ENCODE measurements at places on chromosomes 11 and 22.

DNA sequence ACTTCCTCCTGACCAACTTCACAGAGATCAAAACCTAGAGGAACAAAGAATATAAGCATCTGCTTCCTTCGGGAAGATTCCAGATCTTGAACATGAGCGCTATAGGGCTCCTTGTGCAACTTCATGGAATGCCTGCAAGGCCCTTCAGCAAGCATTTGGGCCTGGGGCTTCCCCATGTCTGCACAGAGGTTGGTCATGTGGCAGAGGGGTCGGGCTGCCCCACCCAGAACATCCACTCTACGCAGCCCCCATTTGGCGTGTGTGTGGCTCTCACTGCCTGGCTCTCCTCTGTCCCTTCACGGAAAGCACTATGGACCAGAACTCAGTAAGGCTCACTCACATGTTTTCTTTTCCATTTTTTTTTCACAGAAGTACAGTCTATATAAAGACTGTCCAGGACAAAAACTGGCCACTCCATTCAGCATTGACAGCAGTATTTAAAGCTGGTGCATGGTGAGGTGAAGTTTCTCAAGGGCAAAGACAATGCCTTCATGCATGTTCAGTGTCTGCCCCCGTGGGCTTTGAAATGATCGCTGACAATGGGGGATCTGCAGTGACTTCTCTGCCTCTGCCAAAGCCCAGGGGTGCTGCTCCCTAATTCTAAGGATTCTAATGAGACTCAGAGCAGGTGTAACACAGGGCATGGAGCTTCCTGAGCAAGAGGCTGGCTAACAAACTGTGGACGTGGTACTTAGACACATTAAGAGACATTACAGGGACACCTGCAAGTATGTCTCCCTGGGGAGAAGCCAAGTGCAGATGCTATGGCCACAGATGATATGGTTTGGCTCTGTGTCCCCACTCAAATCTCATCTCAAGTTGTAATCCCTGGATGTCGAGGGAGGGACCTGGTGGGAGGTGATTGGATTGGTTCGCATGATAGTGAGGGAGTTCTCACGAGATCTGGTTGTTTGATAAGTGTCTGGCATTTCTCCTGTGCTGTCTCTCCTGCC, 66.5 kb upstream of the PITPNB start:
- DNase-seq, result no peak

- no peak for DNase-seq
These were observed 222.1 kb downstream of the LRRC4C start for GRCh38 chr11:41237382-41237781.

DNA sequence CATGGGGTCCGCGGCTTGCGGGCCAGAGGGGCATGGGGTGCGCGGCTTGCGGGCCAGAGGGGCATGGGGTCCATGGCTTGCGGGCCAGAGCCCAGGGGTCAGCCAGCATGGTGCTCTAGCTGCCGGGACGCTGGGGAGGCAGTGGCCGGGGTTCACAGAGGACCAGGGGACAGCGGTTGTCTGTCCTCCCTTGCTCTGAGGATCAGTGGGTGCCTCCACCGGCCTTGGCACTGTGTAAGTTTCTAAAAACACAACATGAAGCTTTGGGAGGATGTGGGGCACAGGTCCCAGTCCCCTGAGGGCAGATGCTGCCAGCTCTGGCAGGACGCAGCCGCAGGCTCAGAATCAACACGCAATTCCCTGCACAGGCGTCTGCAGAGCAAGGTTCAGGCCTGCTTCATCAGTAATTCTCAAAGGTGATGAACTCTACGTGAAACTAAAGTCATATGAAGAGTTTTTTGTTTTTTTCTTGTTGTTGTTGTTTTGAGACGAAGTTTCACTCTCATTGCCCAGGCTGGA, 3.0 kb downstream of the MLC1 start:
- DNase-seq, result no peak

GRCh38 chr11:9905960-9906791, 242.3 kb downstream of the SWAP70 start:
- no peak for DNase-seq

GRCh38 chr11:19878520-19878919, 165.9 kb downstream of the NAV2 start:
- no peak for DNase-seq

- no peak for DNase-seq
These were observed at the start of gene MAPK8IP2 for GRCh38 chr22:50600538-50600937. Gene MAPK8IP2, plus strand, starts transcription at chr22:50600793. Its CDS starts 26 bp downstream, at chr22:50600819.

DNA sequence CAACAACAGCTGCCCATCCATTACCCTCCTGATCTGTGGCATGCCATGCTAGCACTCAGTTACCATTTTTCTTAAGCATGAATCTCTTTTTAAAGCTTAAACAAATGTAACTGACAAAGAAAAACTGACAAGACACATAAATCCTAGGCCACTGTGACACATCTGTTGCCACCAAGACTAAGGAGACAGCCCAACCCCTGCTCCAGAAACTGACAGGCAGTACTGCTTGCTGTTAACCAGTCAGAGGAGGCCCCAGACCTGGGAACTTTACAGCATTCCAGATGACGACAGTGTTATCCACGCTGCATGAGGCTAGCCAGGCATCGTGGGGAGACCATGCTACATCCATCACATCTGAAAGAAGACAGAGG, 33.8 kb downstream of the HIRA start:
- DNase-seq, result no peak

GRCh38 chr11:93288079-93288478, 42.5 kb upstream of the DEUP1 start:
- DNase-seq, result no peak

GRCh38 chr11:128208329-128209137, 378.8 kb downstream of the ETS1 start:
- no peak for DNase-seq
